DMS79 (cell line): ENCODE measurements at places on chromosomes 13 and 19.

GRCh38 chr19:18417250-18418028 is 1.8 kb upstream of the SSBP4 start:
- no peak for DNase-seq

DNA sequence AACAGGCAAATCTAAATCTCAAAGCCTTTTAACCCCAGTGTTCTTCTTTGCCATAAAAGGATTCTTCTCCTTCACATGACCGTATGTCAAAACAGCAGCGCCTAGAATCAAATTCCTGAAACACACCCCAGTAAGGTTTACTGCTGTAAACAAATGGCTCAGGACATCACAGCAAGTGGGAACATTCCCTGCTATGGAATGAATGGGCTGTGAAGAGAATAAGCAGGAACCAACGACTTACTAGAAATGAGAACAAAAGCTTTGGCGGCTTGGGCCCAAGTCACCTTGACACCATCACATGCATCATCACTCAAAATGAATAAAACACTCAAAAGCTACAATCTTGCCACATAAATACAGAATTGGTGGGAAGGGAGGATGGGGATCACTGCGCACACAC is 80.4 kb upstream of the SPATA13 start:
- no peak for DNase-seq

- DNase-seq, result no peak
These were observed 55.0 kb downstream of the TSHZ3 start for GRCh38 chr19:31294189-31294588.

DNA sequence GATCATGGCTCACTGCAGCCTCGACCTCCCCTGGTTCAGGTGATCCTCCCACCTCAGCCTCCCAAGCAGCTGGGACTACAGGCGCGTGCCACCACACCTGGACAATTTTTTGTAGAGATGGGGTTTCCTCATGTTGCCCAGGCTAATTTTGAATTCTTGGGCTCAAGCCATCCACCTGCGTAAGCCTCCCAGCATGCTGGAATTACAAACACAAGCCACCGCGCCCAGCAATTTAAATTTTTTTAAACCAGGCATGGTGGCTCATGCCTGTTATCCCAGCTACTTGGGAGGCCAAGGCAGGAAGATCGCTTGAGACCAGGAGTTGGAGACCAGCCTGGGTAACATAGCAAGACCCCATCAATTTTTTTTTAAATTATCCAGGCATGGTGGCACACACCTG is 59.9 kb upstream of the USE1 start:
- DNase-seq, result no peak

- DNase-seq, result no peak
These were observed 1.5 kb downstream of the ZNF296 start for GRCh38 chr19:45074744-45075300.

- no peak for DNase-seq
These were observed 5.3 kb downstream of the SHD start for GRCh38 chr19:4284176-4284958.

- DNase-seq, result no peak
These were observed 31.8 kb upstream of the HOMER3 start for GRCh38 chr19:18972851-18973250.

DNA sequence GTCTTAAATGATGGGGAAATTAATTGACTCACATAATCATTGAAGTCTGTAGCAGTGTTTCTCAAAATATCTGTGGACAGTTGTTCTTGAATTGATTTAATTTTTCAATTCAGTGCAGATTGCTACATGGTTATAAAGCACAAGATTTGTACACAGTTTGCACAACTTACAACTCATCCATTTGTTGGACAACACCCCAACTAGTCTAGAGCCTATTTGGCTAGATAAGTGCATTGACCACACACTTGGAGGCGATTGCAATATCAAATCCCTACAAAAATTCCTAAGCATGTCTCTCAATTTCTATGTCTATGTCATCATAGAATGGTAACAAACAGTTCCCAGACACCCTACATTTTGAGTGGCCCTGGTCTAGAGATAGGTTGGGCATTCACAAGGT is 48.0 kb upstream of the IPO5 start:
- DNase-seq, result no peak

- peak; percentile 97 for DNase-seq
These were observed 20.6 kb upstream of the ZNF430 start for GRCh38 chr19:20999731-21000352.

- DNase-seq, result no peak
These were observed 4.9 kb downstream of the LIPE start for GRCh38 chr19:42422092-42422900.

- no peak for DNase-seq
These were observed 44.9 kb downstream of the ESD start for GRCh38 chr13:46751811-46752635.

DNA sequence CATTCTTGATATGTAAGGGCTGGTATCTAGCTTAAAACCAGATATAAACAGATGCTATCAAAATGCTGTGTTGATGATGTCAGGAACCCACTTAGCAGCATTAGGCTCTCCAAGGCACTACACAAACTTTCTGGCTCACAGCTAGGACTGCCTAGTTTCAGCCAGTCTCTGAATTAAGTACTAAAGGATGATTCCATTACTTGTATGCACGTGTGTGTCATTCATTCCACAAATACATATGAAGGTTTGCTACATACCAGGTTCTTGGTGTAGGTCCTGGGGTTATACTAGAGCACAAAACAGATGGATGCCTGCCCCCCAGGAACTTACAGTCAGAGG is 151.5 kb downstream of the RGCC start:
- no peak for DNase-seq

DNA sequence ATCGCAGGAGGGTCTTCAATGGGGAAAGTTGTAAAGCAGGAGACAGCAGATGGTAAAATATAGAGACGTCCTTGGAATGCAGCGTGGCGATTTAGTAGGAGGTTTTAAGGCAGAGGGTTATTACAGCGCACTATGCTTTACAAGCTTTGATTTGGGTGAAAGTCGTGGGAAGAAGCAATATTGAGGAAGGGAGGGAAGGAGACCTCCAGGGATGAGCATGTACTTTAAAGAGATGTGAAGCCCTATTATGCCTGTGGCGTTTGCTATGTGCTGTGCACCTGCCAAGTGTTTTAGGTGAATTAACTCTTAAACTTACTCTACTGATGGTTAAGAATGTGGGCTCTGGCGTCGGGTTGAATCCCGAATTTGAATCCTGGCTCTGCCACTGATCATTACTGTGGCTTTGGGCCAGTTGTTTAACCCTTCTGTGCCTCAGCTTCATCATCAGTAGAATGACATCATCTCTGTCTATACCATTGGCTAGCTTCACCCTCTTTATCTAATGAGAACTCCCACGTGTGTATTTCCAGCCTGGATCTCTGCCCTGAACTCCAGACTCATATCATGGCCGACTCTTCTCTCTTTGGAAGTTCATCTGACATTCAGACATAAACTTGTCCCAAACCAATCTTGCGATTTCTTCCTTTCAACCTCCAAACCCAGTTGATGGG is 583 bp downstream of the CCDC61 start:
- no peak for DNase-seq

DNA sequence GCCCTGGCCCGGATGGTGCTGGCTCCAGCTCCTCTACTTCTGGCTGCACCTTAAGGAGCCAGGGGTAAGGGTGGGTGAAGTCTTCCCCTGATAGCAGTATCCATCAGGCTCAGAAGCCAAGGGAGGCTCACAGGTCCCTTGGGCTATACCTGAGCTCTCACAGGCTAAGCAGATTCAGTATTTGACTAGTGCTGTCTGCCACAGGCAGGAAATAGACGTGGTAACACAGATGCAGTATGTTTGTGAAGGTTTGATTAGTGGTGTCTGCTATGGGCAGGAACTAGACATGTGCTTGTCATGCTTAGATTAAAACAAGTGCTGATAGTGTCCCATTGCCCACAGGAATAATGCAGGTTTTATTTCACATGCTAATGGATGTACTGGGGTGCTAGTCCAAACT is 4.0 kb downstream of the SYT5 start:
- DNase-seq, result no peak

DNA sequence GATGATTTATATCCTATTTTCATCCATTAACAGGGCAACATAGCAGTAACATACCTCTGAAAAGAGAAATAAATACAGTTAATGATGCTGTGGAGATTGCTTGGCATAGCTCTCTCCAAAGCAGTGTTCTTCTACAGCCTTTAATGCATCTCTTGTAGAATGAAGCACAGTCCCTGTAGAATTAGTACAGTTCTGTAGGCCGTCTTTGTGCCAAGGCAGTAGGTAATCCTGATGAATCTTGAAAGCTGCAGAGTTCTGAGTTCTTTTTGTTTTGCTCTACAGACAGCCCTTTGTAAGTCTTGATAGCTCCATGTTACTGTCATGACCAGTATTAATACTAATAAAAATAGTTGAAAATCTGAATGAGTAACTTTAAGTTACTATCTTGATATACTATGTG is 184.2 kb downstream of the MAB21L1 start:
- no peak for DNase-seq

DNA sequence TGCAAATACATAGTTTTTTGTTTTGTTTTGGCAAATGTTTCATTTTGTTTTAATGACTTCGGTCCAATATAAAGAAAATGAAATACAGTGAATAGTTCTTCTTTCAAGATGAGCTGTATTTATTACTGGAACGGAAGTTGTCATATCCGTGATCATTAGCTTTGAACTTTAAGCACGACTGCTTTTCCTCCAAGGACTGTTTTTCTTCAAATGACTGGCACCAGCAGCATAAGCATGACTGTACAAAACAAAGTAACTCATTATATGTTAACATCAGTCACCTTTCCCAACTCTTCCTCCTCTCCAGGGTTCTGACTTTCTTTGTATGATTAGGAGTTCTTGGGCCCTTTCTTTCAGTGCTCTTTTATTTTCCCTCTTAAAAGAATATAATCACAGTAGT is 20.5 kb downstream of the EDNRB start:
- no peak for DNase-seq

GRCh38 chr19:19077103-19077502 is 13.3 kb downstream of the SLC25A42 start:
- no peak for DNase-seq

- DNase-seq, result no peak
These were observed 169.9 kb downstream of the FLT1 start for GRCh38 chr13:28325022-28325421.

DNA sequence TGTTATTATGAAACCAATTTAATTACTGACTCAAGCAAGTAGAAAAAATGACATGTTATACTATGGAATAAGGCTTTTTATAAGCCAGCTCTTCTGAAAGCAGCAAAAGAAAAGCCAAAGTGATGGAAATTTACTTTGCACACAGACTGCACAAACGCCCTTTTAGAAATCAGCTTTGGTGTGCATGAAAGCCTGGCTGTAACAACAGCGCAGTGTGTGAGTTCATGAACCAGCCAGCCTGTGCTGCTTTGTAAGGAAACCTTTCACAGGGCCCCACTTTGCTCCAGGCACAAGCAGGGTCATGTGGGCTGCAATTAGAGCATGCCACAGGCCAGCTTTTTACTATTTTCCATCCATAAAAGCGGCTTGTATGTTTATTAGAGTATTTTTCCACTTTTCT is 13.6 kb upstream of the IFT88 start:
- no peak for DNase-seq

DNA sequence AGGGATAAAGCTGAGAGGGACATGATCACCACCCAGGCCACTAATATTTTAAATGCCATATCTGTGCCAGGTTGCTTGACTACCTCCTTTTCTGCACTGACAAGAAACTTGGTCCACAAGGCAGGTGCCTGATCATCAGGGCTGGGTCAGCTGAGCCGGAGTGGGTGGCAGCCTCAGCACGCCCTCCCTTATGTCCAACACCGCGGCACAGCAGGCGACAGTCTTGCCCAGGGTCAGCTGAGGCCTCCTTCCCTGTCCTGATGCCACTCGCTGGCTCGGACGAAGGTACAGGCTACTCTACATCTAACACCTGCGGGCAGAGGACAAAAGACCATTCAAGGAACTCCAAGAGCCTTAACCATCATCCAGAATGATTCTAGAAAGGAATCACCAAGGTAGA is 16.9 kb downstream of the ZC3H4 start:
- DNase-seq, result no peak

GRCh38 chr13:81133066-81133465 is 792.1 kb upstream of the SPRY2 start:
- DNase-seq, result no peak

- DNase-seq, result peak; percentile 45
These were observed 4.3 kb downstream of the BBC3 start for GRCh38 chr19:47226426-47227351.

DNA sequence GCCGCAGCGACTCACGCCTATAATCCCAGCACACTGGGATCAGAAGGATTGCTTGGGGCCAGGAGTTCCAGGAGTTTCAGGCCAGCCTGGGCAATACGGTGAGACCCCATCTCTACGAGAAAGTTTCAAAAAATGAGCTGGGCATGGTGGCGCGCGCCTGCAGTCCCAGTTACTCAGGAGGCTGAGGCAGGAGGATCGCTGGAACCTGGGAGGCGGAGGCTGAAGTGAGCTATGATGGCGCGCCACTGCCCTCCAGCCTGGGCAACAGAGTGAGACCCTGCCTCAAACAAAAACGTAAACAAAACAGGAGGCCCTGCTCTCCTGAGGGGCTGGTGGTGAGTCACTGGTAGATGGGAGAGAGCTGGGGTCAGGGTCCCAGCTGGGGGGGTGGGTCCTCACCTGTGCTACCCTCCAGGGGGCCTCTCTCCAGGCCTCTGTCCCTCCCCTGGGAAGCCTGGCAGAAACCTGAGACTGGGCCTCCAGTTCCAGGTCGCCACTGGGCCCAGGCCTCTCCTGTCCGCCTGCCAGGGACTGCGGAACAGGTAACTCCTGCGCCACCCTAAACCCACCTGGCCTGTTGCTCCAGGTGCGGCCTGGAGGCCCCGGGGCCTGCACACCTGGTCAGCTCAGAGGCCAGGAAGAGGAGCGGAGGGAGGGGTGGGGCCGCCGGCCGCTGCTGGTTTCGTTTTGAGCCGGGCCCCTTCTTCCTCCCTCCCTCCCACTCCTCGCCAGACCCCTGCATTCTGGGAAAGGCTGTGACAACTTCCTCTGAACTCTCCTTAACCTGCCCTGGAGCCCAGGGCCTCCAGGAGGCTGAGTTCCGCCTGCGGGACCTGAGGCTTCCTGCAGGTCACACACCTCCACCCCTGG is 17.2 kb upstream of the ZBTB7A start:
- no peak for DNase-seq

- no peak for DNase-seq
These were observed 42.7 kb upstream of the ZNF43 start for GRCh38 chr19:21878646-21879045.

DNA sequence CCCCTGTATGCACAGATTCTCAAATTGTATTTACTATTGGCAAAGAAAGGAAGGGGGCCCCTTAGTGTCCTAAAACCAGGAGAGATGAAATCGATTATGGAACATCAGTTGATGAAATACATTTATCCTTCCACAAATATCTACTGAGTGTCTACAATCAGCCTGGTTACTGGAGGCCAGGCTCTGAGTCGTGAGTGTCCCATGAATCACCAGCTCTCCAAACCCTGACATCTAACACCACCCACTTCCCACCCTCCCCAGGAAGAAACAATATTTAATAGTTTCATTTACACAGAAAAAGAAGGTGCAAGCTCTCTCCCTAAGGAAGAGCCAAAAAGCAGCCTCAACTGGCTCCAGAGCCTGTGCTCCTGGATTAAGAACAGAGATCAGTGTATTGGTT is 25.2 kb downstream of the KCTD15 start:
- no peak for DNase-seq
